ENCODE measurements at places on chromosomes 2 and 18.

DNA sequence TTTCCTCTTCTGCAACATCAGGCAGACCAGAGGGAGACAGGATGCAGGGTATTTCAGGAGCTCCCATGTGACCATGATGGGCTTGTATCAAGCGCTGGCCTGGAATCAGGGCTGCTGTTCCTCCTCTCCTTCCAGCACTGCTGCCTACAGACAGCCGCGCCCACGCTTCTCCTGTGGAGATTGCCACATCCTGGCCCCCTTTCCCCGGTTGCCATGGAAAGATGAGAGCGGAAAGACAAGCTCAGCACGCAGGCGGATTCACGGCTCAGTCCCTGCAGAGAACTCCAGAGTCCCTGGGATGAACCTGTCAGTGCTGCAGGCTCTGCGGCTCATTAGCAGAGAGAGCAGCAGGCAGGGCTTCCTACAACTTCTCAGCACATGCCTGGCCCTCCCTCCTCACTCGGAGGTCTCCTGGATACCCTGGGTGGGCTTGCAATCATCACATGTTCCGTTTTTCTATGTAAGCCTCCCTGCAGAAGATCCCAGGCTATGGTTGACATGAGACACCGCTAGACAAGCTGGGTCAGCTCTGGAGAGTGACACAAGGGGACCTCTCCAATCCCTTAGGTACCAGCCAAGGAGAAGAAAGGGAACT is 497.8 kb upstream of the MYT1L start:
- DNase-seq, result no peak

DNA sequence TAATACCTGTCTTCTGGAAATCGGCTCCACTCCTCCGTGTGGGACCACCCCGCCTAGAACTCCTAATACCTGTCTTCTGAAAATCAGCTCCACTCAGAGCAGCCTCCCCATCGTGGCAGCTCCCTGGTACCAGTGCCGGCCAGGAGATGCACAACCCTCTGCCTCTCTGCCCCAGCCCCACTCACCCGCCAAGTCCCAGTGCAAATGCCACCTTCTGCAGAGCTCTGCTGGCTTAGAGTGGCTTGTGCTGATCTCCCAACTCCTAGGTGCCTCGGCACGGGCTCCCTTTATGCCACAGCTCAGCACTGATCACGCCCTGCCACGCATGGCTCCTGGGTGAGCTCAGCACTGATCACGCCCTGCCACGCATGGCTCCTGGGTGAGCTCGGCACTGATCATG is 258.5 kb downstream of the HDAC4 start:
- DNase-seq, result no peak

GRCh38 chr18:7034924-7035323 is 82.7 kb downstream of the LAMA1 start:
- no peak for DNase-seq

- no peak for DNase-seq
These were observed 186.4 kb downstream of the TNS1 start for GRCh38 chr2:217816396-217816869.

DNA sequence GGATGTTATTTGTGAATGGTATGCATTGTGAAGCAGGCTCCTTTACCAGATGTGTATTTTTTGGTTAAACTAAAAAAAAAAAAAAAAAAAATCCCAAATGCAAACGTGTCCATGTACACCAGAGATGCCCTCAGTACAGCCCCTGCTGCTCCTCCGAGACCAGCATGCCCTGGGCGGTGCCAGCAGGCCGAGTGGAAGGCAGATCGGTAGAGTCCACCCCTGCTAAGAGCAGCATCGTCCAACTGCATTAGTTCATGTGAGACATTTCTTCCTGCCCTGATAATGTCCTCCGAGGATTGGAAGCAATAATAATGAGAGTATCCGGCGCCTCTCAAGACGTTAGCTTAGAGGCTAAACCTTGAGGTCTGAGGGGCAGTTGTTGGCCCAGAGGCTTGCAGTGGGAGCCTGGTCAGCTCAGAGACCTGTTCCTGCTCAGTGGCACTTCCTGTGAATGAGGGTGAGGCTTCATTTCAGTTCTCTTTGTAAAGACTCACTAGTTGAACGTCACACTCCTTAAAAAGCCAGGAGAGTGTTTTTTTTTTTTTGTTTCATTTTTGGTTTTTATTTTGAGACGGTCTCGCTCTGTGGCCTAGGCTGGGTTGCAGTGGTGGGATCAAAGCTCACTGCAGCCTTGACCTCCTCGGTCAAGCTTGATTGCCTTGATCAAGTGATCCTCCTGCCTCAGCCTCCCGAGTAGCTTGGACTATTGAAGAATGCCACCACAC is 5.6 kb downstream of the SLC66A3 start:
- DNase-seq, result no peak

DNA sequence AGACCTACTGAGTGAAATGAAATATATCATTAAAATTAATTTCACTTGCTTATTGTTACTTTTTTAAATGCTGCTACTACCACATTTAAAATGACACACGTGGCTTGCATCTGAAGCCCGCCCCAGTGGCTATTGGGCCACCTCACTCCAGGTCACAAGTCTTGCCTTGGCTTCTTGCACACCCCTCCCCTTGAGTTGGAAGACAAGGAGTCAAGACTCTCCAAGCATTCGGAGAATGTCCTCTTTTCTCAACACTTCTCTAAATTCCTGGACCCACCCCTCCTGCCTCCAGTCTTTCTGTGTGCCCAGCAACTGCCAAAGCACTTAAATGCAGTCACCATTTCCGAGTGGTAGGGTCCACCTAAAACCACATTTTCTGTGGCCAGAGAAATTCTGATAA is 73.4 kb downstream of the ZBTB7C start:
- no peak for DNase-seq

- DNase-seq, result no peak
These were observed 2119.8 kb upstream of the CELF4 start for GRCh38 chr18:39685303-39685902.

GRCh38 chr2:3294493-3294892 is 83.1 kb downstream of the EIPR1 start:
- no peak for DNase-seq

- no peak for DNase-seq
These were observed 1.5 kb downstream of the MFSD6 start for GRCh38 chr2:190409616-190410015.

GRCh38 chr18:2917259-2918047 is 70.6 kb downstream of the EMILIN2 start:
- DNase-seq, result no peak

- DNase-seq, result no peak
These were observed 3.6 kb downstream of the PCYOX1 start for GRCh38 chr2:70261501-70261900.

GRCh38 chr2:19120181-19120580 is 238.2 kb downstream of the OSR1 start:
- DNase-seq, result no peak

- DNase-seq, result no peak
These were observed 87.4 kb downstream of the RNF144A start for GRCh38 chr2:7004636-7005035.

- DNase-seq, result no peak
These were observed 135.0 kb downstream of the ALK start for GRCh38 chr2:29786361-29786760.

- DNase-seq, result no peak
These were observed 368.7 kb upstream of the RAB6C start for GRCh38 chr2:129610766-129611165.

DNA sequence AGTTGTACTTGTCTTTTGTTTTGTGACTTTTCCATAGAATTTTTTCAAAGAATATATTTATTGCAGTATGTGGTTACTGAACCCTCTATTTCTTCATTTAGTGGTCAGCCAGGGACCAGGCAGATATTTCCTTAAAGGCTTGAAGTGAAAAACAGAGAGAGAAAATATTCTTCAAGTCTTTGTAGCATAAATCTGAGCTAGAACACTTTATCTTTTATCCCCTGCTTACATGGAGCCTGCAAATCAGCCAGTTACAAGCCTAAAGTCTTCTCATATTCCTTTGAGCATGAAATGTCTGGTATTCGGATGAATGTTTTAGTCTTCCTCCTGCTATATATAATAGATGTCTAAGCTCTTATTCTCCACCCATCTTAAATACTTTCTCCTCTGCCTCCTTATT is 1557.5 kb upstream of the ACVR2A start:
- no peak for DNase-seq

GRCh38 chr2:34368304-34368703 is 769.2 kb upstream of the FAM98A start:
- DNase-seq, result no peak

GRCh38 chr2:59974051-59974766 is 579.2 kb downstream of the BCL11A start:
- DNase-seq, result no peak

DNA sequence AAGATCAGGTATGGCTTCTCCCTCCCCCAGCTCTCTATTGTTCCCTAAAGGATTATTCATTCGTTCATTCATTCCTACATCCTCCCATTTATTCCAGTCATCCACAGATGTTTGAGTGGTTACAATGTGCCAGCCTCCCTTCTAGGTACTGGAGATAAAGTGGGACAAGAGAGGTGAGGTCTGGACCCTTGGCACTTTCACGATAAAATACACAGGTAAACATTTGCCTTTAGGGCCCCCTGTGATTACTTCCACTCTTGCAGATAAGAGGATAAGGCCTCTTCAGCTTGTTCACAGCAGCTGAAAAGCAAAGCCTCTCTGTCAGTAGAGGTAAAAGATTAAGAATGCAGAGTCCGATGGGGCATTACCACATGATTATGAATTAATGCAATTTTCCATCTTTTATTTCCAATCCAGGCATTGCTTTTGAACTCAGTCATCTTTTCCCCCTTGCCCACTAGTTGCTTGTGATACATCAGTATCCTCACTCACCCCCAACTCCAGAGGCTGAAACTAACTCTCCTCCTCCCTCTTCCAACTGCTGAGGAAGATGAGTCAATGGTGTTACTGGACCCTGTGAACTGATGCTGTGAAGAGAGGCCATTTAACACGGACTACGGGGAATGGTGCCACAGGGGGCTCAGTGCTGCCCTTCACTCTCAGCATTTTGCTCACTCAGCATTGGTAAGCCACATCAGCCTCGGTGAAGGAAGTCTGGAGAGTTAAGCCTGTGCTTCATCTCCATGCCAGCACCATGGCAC is 1.1 kb upstream of the DPP4 start:
- no peak for DNase-seq

GRCh38 chr18:2840521-2840920 is 6.3 kb upstream of the EMILIN2 start:
- no peak for DNase-seq

DNA sequence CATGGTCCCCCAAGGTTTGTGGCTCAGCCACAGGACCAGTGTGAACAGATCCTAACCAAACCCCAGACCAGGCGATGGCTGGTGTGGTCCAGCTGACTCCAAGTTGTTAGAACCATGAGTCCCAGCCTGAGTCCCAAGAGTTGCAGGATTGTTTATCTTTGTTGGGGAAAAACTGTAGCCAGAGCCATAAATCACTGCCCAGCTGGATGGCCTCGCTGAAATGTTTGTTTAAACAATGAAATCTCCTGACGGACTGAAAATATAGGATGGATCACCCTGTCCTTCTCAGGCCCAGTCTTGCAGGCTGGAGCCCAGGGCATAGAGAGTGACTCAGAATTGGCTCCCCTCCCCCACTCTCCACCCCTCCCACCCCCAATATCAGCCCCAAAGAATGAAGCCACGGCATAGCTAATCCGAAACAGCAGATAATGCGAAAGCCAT is 36.4 kb downstream of the PKDCC start:
- no peak for DNase-seq

DNA sequence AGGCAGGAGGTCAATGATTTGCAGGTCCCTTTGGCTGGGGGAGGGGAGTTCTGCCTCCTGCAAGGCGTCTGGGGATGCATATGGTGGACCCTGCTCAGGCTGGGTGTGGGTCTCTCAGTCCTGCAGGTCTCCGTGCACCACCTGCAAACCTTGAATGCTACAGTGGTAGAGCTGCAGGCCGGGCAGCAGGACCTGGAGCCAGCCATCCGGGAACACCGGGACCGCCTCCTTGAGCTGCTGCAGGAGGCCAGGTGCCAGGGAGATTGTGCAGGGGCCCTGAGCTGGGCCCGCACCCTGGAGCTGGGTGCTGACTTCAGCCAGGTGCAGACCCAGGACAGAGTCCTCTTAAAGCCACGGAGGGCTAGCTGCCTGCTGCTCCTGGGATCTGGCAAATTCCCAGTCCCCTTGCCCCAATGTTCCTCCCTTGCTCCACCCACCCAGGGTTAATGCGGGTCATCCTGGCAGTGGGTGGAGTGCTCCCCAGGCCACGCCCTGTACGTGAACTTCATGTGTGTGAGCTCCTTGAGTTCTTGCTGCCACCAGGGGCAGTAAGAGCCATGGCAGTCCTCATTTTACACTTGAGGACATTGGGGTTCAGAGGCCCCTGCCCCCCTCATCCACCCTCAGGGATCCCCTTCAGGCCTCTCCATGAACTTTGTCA is 3.1 kb downstream of the PROM2 start:
- no peak for DNase-seq

- DNase-seq, result no peak
These were observed 13.5 kb downstream of the UXS1 start for GRCh38 chr2:106180602-106181001.

DNA sequence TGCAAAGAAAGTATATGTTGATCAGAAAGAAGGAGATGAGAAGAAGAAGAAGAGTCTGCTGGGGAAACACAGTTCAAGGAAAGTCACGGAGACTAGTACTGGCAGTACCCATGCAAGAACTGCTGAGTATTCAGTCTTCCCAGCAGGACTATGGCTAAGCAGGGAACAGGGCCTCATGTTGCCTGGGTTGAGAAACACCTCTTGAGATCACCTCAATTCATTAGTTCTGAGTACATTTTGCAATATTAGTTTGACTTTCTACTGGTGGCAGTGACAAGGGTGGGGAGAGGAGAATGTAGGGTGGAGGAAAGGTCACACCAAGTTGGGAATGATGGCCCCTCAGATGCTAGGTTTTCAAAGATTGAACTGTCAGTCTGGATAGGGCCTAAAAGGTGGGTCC is 50.5 kb downstream of the MRPL33 start:
- no peak for DNase-seq

DNA sequence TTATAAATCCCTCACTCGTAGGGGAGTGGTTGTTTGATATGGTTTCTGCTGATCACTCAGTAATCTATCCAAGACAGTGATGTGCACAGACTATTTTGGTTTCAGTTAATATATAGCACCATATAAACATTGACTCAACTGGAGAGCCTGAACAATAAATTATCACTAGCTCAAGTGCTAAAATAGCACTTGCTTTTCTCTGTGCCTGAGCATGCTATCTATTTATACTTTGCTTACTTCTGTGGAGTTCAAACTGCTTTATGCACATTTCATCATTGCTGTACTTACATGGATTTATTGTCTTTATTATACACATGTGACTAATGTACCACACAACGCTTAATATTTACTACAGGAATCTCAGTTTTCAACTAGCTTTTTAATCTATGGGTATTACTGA is 133.6 kb downstream of the BCL2 start:
- no peak for DNase-seq

DNA sequence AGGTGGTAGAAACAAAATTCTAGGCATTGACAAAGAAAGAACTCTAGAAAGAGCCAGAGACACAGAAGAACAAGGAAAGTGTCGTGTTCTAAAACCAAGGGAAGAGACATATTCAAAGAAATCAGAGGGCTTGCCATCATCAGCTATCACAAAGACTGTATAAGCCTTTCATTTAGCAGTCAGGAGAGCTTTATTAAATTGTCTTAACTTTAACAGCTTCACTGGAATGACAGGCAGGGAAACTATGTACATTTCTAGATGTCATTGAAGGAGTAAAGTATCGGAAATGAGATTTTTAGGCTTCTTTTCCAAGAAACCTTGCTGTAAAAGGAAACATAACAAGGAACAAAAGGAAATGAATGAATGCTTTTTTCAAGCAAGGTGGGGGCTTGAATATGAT is 15.8 kb downstream of the KYNU start:
- no peak for DNase-seq

GRCh38 chr2:107735201-107735600 is 91.5 kb upstream of the RGPD4 start:
- no peak for DNase-seq

- DNase-seq, result no peak
These were observed 95.3 kb upstream of the ID2 start for GRCh38 chr2:8586457-8587051.
